ENCODE measurements at places on chromosomes 1 and 21.

DNA sequence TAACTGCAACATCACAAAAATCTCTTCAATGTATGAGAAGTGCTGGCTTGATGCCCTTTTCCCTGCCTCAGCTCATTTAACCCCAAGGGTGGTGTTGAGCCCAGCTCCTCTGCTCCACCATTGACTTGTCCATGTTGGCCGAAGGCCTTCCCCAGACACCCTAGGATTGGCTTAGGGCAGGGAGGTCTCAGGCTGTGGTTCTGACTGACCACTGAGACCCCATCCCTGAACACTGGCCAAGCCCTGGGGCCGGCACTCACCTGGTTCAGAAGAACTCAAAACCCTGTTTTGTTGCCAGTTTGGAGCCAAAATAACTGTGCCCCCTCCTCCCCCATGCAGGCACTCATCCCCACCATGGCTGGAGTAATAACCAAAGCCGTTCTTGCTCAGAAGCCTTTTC lies 38.6 kb downstream of the NENF start:
- DNase-seq = no peak

- DNase-seq = no peak
These were observed 85.3 kb upstream of the SSX2IP start for GRCh38 chr1:84775535-84775920.

DNA sequence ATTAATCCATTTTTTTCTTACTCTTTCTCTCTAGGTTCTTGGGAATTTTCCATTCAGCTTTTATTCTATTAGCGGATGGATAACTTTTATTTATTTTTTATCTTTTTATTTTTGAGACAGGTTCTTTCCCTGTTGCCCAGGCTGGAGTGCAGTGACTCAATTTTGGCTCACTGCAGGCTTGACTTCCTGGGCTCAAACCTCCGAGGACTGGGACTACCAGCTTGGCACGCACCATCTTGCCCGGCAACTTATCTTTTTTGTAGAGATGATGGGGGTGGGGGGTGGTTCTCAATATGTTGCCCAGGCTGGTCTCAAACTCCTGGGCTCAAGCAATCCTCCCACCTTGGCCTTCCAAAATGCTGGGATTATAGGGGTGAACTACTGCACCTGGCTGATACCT lies 36.1 kb upstream of the CHIT1 start:
- no peak for DNase-seq

DNA sequence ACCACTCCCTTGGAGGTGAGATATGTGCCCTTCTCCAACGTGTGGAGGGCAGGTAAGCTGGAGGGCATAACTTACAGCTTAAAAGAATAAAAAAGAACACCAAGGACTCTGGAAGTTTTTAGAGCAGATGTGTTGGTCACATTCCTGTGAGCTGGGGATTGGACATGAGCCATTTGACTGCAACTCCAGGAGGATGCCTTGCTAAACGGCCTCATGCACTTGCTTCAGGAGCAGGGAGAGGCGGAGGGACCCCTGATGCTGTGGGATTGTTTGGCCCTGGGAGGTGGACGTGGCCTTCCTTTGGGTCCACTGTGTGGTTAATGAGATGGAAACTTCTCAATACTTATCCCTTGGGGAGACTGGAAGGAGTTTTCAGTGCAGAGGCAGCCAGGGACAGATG lies 185.6 kb downstream of the RHOU start:
- no peak for DNase-seq

GRCh38 chr1:35544976-35545375 lies 12.2 kb downstream of the KIAA0319L start:
- peak; percentile 64 for DNase-seq

- DNase-seq = no peak
These were observed 10.8 kb upstream of the PLEKHG5 start for GRCh38 chr1:6502000-6502891.

DNA sequence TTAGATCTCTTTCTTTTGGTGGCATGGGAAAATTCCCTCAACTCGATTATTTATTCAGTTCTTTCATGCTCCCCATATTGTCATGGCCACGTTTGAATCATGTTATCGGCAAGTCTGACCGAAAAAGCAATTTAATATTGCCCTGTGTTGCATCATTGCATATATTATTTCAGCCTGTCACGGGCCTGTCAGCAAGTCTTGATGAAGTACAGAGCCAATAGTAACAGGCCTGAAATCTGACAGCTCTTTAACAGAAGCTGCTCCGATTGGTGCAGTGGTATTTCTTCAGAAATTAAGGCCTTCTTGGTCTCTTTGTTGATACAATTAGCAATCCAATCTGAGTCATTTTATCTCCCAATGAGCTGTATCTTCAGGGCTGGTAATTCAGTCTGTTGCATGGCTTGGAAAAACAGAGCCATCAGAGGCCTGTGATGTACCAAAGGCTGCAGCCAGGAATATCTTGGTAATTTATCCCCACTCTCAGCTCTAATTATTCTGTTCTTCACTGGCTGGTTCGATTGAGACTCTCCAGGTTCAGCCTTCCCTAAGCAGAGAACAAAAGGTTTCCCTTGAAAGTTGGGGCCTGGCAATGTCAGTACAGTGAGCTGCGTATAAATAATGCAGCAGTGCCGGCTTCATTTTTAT lies 149.5 kb downstream of the FGGY start:
- DNase-seq = no peak

- peak; percentile 11 for DNase-seq
These were observed 50.2 kb downstream of the DENND1B start for GRCh38 chr1:197725044-197725443.

- DNase-seq = no peak
These were observed 289.8 kb upstream of the PLXNA2 start for GRCh38 chr1:208533746-208534598.

- DNase-seq = no peak
These were observed 32.3 kb downstream of the PTPRC start for GRCh38 chr1:198671136-198671535.

- DNase-seq = no peak
These were observed 10.7 kb upstream of the SDC3 start for GRCh38 chr1:30919025-30919881.

GRCh38 chr21:17542371-17543011 lies 29.6 kb downstream of the CXADR start:
- DNase-seq = no peak

DNA sequence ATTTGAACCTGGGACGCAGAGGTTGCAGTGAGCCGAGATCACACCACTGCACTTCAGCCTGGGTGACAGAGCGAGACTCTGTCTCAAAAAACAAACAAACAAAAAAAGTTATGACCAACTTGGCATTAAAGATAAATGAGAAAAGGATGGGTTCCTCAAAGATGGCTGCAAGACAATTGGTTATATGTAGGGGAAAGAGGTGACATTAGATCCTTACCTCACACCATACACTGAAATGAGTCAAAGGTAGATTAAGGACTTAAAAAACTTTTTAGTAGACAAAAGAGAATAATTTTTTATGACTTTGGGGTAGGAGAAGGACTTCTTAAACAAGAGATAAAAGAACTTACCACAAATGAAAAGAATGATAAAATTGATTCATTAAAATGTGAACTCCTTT lies 74.5 kb downstream of the SYF2 start:
- DNase-seq = no peak

GRCh38 chr1:8023995-8024313 lies 2.2 kb downstream of the ERRFI1 start:
- no peak for DNase-seq

GRCh38 chr1:19234224-19234623 lies 17.1 kb downstream of the EMC1 start:
- DNase-seq = no peak

GRCh38 chr1:94936861-94937620 lies 10.1 kb upstream of the CNN3 start:
- no peak for DNase-seq

GRCh38 chr1:206797534-206798383 lies 25.5 kb upstream of the IL10 start:
- no peak for DNase-seq

Measured in large intestine (tissue), 12 donors.